ENCODE measurements at places on chromosomes 2 and 18. TPM values are rescaled to one million over a fixed set of nuclear protein-coding genes. Genes with fewer than 3 reads are reported as not detected.

GRCh38 chr2:97654309-97654708 lies 8.4 kb downstream of the COX5B start:
- H3K36me3 ChIP-seq = peaks cover 39% of the 10 kb centered on the region
- DNase-seq = no peak
- no peak overlapping the region for H3K4me3 ChIP-seq
- no peaks in the 10 kb centered on the region for H3K4me1 ChIP-seq
- H3K27me3 ChIP-seq = no peaks in the 10 kb centered on the region

The TRPM8 gene
- 0.60 TPM for total RNA-seq

DNA sequence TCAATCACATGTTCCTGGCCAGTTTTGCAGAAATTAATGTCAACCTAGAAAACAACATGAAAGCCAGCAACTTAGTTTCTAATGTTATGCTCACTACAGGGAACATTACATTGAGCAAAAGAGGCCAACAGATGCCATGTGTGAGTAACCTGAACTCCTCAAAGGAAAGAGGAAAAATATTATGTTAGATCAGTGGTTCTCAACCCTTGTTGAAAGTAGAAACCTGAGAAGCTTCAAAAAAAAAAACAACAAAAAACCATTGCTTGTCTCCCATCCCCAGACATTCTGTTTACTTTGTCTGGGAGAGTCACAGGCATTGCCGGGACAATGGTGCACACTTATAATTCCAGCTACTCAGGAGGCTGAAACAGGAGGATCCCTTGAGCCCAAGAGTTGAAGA lies 57.7 kb downstream of the METTL4 start:
- no peak overlapping the region for H3K27ac ChIP-seq
- H3K27me3 ChIP-seq = no peaks in the 10 kb centered on the region
- no peak for DNase-seq
- no peak overlapping the region for H3K4me3 ChIP-seq
- H3K4me1 ChIP-seq = peaks cover 14% of the 10 kb centered on the region
- H3K36me3 ChIP-seq = no peaks in the 10 kb centered on the region

DNA sequence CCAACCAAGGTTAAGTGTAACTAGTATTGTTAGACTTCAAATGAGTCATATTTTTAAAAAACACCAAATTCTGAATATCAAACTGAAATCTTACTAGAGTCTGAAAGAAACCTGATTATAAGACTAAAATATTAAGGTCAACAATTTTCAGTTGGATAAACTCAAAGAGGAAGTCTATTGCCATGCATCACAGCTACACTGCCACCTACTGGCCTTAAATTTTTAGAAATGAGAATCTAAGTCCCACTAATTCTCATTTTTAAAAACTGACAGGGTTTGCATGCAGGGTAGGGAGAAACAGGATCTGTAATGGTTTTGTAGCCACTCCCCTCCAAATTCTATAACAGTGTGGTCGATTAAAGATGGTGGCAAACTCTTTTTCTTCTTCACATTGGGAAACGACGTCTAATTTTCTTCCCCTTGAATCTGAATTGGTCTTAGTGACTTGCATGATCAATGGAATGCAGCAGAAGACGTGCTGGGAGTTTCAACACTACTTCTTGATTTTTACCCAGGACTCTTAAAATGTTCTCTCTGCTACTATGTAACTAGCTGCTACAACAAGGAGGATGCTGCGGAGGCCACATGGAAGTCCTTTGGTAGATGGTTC lies 176.1 kb upstream of the SESTD1 start:
- no peak overlapping the region for H3K4me3 ChIP-seq
- no peak for DNase-seq
- no peaks in the 10 kb centered on the region for H3K27me3 ChIP-seq

DNA sequence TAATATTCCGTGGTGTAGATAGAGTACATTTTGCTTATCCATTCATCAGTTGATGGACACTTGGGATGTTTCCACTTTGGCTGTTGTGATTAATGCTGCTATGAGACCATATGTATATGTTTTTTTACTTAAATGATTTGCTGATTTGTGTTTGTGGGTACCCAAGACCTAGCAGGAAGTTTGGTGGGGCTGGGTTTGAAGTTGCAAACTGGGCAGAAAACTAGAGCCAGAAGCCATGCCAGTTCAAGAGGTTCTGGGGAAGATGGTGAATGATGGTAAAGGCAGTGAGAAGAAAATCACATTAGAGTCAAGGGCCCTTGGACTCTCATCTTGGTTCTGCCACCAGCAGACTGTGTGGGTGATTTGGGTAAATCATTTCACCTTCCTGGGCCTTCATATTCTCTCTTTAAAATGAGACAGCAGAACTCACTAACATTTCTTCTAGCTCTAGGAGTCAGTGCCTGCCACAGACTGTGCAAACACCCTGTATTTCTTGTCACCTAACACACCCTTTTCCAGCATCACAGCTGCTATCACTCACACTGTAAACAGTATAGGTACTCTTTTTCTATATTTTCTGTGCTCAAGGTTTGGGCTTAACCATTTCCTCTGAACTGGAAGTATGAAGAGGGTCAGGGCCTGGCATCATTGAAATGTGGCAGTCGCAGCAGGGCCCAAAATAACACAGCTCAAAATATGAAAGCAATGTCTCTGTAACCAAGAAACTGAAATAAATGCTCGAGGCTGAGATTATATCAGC lies 8.4 kb upstream of the CTLA4 start:
- no peak overlapping the region for H3K27ac ChIP-seq
- no peak overlapping the region for H3K4me3 ChIP-seq
- peaks cover 5% of the 10 kb centered on the region for H3K27me3 ChIP-seq
- H3K4me1 ChIP-seq = no peaks in the 10 kb centered on the region
- no peaks in the 10 kb centered on the region for H3K36me3 ChIP-seq

DNA sequence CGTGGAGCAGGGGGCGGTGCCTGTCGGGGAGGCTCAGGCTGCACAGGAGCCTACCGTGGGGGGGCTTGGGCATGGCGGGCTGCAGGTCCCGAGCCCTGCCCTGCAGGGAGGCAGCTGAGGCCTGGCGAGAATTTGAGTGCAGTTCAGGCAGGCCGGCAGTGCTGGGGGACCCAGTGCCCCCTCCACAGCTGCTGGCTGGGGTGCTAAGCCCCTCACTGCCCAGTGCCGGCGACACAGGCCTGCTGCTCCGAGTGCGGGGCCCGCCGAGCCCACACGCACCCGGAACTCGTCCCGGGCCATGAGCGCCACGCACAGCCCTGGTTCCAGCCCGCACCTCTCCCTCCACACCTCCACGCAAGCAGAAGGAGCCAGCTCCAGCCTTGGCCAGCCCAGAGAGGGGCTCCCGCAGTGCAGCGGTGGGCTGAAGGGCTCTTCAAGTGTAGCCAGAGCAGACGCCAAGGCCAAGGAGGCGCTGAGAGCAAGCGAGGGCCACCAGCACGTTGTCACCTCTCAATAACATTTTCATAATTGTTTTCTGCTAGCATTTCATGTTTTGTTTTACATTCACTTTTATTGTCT lies 1378.9 kb upstream of the CELF4 start:
- no peak for DNase-seq
- no peaks in the 10 kb centered on the region for H3K27me3 ChIP-seq
- H3K36me3 ChIP-seq = peaks cover 3% of the 10 kb centered on the region
- no peak overlapping the region for H3K4me3 ChIP-seq
- no peak overlapping the region for H3K27ac ChIP-seq

The CENPA gene
- total RNA-seq = 24.7 TPM

The TEKT4 gene
- 0.34 TPM for total RNA-seq

DNA sequence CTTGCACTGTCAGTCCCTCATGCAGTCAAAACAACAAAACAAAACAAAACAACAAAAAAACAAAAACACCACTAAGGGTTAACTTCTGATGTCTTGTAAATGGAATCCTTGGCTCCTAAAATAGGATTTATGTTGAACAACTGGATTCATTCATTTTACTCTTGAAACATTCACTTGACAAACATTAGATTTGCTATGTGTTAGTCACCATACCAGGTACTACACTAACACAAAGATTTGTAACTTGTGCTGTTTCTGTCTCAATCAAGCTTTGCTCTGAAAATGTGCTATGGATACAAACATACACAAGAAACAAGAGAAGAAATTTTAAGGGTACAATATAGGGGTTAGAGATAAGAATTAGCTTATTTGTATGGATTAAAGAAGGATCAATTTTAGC lies 812.8 kb downstream of the LRP1B start:
- H3K27me3 ChIP-seq = no peaks in the 10 kb centered on the region
- no peaks in the 10 kb centered on the region for H3K36me3 ChIP-seq
- DNase-seq = no peak
- no peaks in the 10 kb centered on the region for H3K4me1 ChIP-seq
- H3K27ac ChIP-seq = peak overlapping the region; percentile 79

GRCh38 chr18:47953471-47953931 lies 23.0 kb upstream of the SMAD2 start:
- no peak overlapping the region for H3K4me3 ChIP-seq
- H3K36me3 ChIP-seq = no peaks in the 10 kb centered on the region
- no peak overlapping the region for H3K27ac ChIP-seq
- H3K4me1 ChIP-seq = no peaks in the 10 kb centered on the region
- no peak for DNase-seq

- H3K4me1 ChIP-seq = peaks cover 16% of the 10 kb centered on the region
- no peak for DNase-seq
- no peak overlapping the region for H3K4me3 ChIP-seq
- H3K27me3 ChIP-seq = peaks cover 16% of the 10 kb centered on the region
- H3K36me3 ChIP-seq = peaks cover 6% of the 10 kb centered on the region
- no peak overlapping the region for H3K27ac ChIP-seq
Observed at GRCh38 chr18:58552057-58552461, 76.8 kb downstream of the ALPK2 start.

- no peak for DNase-seq
- no peak overlapping the region for H3K4me3 ChIP-seq
- no peaks in the 10 kb centered on the region for H3K4me1 ChIP-seq
Observed at GRCh38 chr2:32755666-32756065, 127.8 kb downstream of the TTC27 start.

DNA sequence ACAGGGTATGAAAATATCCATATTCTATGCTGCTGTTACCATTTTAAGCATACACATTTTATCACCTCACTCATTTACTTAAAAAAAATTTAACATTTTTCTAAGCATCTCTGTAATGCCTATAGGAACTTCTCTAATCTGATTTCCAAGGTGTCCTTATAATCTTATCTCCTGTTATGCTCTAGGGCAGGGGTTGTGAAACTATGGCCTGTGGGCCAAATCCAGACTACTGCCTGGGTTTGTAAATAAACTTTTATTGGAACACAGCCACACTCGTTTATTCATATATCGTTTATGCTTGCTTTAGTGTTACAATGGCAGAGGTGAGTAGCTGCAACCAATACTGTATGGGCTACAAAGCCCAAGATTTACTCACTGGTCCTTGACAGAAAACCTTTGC lies 151.6 kb downstream of the RAPGEF4 start:
- H3K27ac ChIP-seq = no peak overlapping the region
- no peaks in the 10 kb centered on the region for H3K27me3 ChIP-seq
- no peak for DNase-seq
- no peak overlapping the region for H3K4me3 ChIP-seq
- H3K36me3 ChIP-seq = no peaks in the 10 kb centered on the region

GRCh38 chr18:62339106-62339988 lies 14.2 kb downstream of the TNFRSF11A start:
- no peaks in the 10 kb centered on the region for H3K36me3 ChIP-seq
- H3K4me3 ChIP-seq = no peak overlapping the region
- H3K27ac ChIP-seq = no peak overlapping the region

DNA sequence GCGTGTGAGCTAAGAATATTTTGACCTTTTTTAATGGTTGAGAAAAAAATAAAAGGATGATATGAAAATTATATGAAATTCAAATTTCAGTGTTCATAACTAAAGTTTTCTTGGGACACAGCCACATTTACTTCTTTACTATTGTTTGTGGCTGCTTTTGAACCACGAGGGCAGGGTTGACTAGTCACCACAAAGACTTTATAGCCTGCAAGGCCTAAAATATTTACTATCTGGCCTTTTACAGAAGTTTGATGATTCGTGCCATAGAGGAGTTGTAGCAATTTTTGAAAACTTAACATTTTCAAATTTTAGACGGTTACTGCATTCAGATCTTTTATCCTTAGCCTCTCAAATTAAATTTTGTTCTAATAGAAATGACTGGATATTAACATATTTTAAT lies 69.9 kb downstream of the LIMS1 start:
- H3K4me3 ChIP-seq = no peak overlapping the region
- H3K27me3 ChIP-seq = no peaks in the 10 kb centered on the region
- peaks cover 8% of the 10 kb centered on the region for H3K36me3 ChIP-seq
- no peak overlapping the region for H3K27ac ChIP-seq
- DNase-seq = no peak
- H3K4me1 ChIP-seq = peaks cover 10% of the 10 kb centered on the region

The IL1RN gene
- total RNA-seq = 20.5 TPM

GRCh38 chr18:3631887-3632286 lies 181.9 kb downstream of the TGIF1 start:
- no peak overlapping the region for H3K27ac ChIP-seq
- peaks cover 3% of the 10 kb centered on the region for H3K4me1 ChIP-seq
- DNase-seq = no peak
- no peak overlapping the region for H3K4me3 ChIP-seq
- H3K36me3 ChIP-seq = no peaks in the 10 kb centered on the region

DNA sequence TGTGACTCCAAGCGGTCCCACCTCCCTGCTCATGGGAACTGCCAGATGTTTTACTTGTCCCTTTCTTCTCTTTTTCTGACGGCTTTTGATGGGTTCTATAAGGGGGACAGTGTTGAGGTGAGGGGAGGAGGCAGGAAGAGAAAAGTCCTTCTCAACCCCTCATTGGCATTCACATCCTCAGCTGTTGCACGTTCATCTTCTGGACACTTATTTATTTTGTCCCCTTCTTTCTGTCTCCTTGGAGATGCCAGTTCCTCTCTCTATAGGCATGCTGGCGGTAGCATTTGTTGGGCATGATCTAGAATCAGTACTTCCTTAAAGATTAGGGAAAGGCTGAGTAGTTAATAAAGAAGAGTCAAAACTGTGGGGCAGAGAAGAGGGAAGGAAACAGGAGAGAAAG lies 99.0 kb upstream of the KLHL14 start:
- no peak for DNase-seq
- H3K4me3 ChIP-seq = no peak overlapping the region
- H3K27ac ChIP-seq = peak overlapping the region; percentile 79

GRCh38 chr2:85949280-85949679 lies 60.5 kb upstream of the ST3GAL5 start:
- H3K36me3 ChIP-seq = no peaks in the 10 kb centered on the region
- no peak overlapping the region for H3K27ac ChIP-seq
- peaks cover 16% of the 10 kb centered on the region for H3K4me1 ChIP-seq
- no peak overlapping the region for H3K4me3 ChIP-seq

DNA sequence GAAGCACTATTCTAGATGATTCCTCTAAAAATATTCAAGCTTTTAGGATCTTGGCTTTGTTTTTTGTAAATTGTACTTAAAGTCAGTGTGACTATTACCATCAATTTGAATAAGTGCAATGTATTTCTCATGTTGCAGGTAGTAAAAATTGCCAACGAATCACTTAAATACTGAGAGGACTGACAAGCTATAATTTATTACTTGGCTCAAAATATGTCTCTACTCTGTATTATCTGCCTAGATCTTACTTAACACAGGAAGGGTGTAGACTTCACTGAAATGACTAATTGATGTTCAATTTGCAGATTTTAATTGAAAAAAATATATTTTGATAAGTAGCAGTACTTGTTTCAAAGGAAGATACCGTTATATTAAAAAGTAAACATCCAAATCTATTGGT lies 202.3 kb downstream of the SLC8A1 start:
- H3K27ac ChIP-seq = no peak overlapping the region
- H3K36me3 ChIP-seq = no peaks in the 10 kb centered on the region
- no peak overlapping the region for H3K4me3 ChIP-seq
- H3K27me3 ChIP-seq = no peaks in the 10 kb centered on the region
- H3K4me1 ChIP-seq = peaks cover 16% of the 10 kb centered on the region
